ENCODE measurements at places on chromosomes 2 and 18.

DNA sequence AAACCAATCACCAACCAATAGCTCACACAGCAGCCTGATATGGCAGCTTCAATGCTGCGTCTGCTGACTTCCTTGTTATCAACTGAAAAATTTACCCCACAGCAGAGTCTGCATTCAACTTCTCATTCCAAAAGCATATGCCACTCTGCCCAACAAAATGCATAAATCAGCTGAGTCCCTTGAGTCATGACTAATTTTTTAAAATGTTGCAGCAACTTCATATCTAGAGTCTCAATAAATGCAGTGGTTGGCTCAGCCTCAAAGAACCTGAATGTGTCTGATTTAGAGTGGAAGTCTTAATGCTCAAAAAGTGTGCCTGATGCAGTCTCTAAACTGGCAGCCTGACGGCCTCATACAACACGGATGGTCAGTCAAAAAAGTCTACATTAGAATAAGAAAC, 46.5 kb downstream of the FARSB start:
- no peaks in the 10 kb centered on the region for H3K27me3 ChIP-seq
- no peak overlapping the region for H3K27ac ChIP-seq
- no peak overlapping the region for H3K4me3 ChIP-seq
- no peaks in the 10 kb centered on the region for H3K36me3 ChIP-seq

GRCh38 chr18:24397131-24397693, 412 bp downstream of the OSBPL1A start:
- ATAC-seq, result peak; percentile 50
- H3K27me3 ChIP-seq, result no peaks in the 10 kb centered on the region
- H3K36me3 ChIP-seq, result no peaks in the 10 kb centered on the region
- H3K27ac ChIP-seq, result peak overlapping the region; percentile 86
- peaks cover 21% of the 10 kb centered on the region for H3K4me1 ChIP-seq
- peak overlapping the region; percentile 76 for H3K4me3 ChIP-seq

DNA sequence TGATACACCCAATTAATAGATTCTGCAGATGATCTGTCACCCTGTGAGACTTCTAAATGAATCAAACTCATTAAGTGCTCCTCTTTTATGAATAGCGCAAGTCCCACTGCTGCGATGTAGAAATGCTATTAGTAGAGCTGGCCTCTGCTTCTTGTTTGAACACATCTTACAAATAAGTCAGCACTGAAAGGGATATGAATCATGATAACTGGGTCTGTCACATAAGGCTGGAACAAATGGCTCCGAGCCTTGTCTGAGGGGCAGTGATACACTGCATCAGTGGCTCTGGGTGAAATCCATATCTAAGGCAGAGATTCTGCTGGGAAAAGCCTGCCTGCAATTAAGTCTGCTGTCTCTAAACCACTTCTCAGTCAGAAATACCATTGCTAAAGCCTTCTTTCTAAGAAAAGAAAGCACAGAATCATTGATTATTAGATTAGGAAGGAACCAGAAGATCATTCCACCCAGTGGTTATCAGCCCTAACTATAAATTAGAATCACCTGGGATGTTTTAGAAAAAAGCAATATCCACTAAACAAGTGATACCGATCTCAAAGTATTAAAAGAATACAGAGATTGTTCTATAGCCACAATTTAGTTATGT, 75.2 kb downstream of the SLC5A7 start:
- no peak overlapping the region for H3K27ac ChIP-seq
- H3K36me3 ChIP-seq, result no peaks in the 10 kb centered on the region
- no peaks in the 10 kb centered on the region for H3K4me1 ChIP-seq
- ATAC-seq, result no peak
- no peaks in the 10 kb centered on the region for H3K27me3 ChIP-seq

DNA sequence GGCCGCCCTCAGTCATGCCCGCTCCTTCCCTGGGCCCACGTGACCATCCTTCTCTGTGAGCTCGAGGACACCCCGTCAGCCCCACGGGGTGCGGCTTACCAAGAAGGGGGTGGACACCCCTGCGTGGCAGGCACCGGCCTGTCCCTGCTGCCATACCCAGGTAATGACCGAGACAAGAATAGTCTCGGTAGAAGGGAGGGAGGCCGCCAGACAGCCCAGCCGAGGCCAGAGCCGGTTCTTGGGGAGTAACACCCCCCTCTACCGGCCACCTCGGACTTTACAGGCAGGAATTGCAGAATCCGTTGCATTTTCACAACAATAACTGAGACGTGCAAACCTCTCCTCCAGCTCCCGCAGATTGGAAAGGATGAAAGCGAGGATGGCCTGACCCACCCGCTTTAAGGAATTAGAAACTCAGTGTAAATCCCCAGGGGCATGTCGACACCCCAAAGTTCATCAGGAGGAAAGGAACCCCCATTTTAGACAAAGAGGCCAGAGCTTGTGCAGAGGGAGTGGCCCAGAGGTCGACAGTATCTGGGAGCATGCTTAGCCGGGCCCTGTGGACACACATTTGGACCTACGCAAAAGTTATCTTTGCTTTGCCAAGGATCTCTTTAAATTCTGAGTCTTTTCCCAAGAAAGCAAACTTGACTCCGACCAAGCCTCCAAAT, 60.1 kb upstream of the GLI2 start:
- no peak overlapping the region for H3K27ac ChIP-seq
- no peak overlapping the region for H3K4me3 ChIP-seq
- peaks cover 10% of the 10 kb centered on the region for H3K4me1 ChIP-seq
- H3K36me3 ChIP-seq, result no peaks in the 10 kb centered on the region
- peaks cover 63% of the 10 kb centered on the region for H3K27me3 ChIP-seq

Measured in gastroesophageal sphincter (tissue), 4 donors.